ENCODE measurements at places on chromosomes 4 and X.

GRCh38 chr4:3074846-3075651 is 568 bp downstream of the HTT start:
- no peak for DNase-seq

- DNase-seq: no peak
Observed at GRCh38 chrX:29787656-29788055, 427.7 kb upstream of the MAGEB2 start.

GRCh38 chr4:169282429-169283113 is 11.8 kb upstream of the SH3RF1 start:
- DNase-seq: no peak

DNA sequence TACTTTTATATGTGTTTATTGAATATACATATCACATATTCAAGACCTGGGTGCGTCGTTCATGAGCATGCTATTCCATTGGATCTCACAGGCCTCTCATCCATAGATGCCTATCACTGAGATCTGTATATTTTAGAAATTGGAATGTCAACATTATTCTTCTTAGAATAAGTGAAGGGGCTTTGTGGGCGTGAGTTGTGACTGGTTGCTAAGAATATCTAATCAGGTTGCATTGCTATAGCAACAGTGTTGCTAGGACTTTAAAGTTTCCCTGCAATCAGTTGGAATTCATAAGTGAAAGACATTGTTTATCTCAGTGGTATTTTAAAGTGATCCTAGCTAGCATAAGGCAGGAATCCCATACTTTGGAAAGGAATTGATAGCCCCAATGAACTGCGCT is 36.7 kb upstream of the ANK2 start:
- no peak for DNase-seq

GRCh38 chrX:137290011-137290410 is 256.2 kb upstream of the GPR101 start:
- DNase-seq: no peak

GRCh38 chr4:114464726-114465272 is 133.8 kb upstream of the UGT8 start:
- DNase-seq: no peak

- no peak for DNase-seq
Observed at GRCh38 chrX:136228839-136229207, 22.4 kb downstream of the MAP7D3 start.

DNA sequence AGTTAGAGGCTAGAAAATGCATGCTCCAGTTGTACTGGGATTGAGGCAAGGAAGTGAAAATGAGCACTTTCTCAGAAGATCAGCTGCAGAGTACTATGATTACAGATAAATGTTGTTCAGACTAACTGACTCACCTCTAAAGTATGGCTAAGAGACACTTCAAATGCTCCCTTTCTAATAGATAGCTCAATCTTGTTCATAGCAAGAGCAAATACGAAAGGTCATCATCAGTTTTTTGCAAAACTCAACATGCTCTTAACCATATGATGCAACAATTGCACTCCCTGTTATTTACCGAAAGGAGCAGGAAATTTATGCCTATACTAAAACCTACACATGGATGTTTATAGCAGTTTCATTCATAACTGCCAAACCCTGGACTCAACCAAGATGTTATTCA is 838.4 kb upstream of the INTU start:
- DNase-seq: no peak

GRCh38 chrX:23287191-23287725 is 47.4 kb upstream of the PTCHD1 start:
- no peak for DNase-seq

DNA sequence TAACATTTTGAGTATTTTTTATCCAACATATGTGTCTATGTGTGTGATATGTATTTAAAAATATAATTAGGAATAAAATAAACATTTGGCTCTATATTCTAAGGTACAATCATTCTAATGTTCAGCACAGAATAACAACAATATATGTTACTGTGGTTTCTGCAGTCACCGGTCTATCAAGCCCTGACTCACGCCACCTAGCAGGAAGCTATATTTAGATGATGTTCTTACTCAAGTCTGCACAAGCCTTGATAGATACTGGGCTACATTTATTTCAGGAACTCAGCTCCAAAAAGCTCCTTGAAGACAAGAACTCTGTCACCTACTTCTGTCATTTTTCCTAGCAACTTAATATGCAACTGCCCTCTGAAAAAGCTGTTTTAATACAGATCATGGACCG is 152.0 kb upstream of the FTHL17 start:
- no peak for DNase-seq

DNA sequence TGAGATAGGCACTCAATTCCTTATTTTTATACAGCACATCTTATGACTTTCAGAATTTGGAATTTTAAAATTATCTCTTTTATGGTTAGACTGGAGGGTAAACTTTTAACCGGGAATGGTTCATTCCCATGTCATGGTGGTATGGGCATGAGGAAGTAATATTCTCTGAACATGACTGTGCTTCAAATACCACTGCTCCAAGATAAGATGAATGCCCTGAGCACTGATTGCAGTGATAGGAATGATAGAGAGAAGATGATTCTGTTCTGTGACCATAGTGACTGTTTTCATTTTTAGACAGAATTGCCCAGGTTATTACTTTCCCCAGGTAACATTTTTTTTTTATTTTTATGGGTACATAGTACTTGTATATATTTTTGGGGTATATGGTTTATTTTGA is 187.4 kb downstream of the ATOH1 start:
- DNase-seq: no peak

- DNase-seq: no peak
Observed at GRCh38 chr4:125235971-125236370, 78.8 kb upstream of the FAT4 start.

- no peak for DNase-seq
Observed at GRCh38 chrX:1164322-1165288, 47.8 kb downstream of the CRLF2 start.

DNA sequence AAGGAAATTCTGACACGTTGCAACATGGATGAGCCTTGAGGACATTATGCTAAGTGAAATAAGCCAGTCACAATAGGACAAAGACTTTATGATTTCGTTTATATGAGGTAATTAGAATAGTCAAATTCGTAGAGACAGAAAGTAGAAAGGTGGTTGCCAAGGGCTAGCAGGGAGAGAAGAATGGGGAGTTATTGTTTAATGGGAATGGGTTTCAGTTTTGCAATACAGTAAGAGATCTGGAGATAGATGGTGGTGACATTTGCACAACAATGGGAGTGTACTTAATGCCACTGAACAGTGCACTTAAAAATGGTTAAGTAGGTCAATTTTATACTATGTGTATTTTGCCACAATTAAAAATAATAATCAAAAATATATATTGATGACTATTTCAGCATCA is 43.4 kb upstream of the TMEM154 start:
- DNase-seq: no peak

DNA sequence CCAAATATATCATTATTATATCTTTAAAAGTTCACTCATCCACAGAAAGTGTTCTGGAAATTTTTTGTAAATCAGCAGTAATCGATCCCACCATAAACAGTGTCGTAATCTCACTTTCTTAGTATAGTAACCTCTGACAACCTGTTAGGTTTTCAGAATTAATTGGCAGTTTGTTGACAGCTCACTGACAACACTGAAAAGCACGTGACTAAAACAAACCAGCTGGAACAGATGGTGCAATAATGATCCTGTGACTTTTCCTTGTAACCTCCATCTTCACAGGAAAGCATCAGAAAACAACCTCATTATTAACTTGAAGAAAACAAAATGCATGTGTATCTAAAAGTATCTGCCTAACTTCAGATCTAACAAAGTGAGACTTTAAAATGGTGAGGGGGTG is 48.5 kb downstream of the FSTL5 start:
- no peak for DNase-seq

DNA sequence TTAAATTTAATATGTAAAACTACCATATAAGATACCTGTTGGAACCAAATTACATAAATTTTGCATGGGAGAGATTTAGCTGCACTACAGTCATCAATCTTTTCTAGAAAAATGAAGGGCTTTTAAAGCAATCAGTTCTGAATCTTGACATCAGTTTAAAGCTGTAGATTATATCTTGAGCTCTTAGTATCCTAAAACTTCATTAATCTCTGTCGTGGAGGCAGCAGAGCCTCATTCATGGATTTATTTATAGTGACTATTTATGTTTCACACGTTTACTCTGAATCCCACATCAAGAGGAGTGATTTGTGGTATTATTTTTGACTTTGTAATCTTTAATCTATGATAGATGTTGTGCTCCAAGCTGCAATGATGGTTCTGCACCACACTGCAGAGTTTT is 175.9 kb downstream of the PDGFC start:
- DNase-seq: no peak

- no peak for DNase-seq
Observed at GRCh38 chrX:150352581-150352980, 10.5 kb upstream of the MAMLD1 start.
